ENCODE measurements at places on chromosomes 1 and 21. TPM values are rescaled to one million over a fixed set of nuclear protein-coding genes. Genes with fewer than 3 reads are reported as not detected.

Gene MPC2
- 56.2 TPM for total RNA-seq

Gene NECTIN4
- not detected for total RNA-seq

Gene KCNT2
- 1.2 TPM for total RNA-seq

Gene HLX
- not detected for total RNA-seq

Gene CRYZL1
- 55.7 TPM for total RNA-seq

Gene KIRREL1
- total RNA-seq = 187 TPM

Gene SLC45A3
- 11.0 TPM for total RNA-seq

Gene CR1L
- total RNA-seq = not detected

Gene EXO1
- 37.7 TPM for total RNA-seq

Gene TMIGD3
- total RNA-seq = not detected

Gene PCSK9
- total RNA-seq = 38.9 TPM

Gene CELA2A
- not detected for total RNA-seq

Gene GRIK3
- total RNA-seq = 0.17 TPM

Gene KCNA3
- total RNA-seq = 0.43 TPM

Gene HPCAL4
- not detected for total RNA-seq

Gene B3GALT2
- total RNA-seq = 0.39 TPM

Gene PIK3CD
- 2.1 TPM for total RNA-seq

Gene KCNE2
- total RNA-seq = 0.31 TPM

Gene TMEM240
- total RNA-seq = 6.8 TPM

Gene EIF2D
- total RNA-seq = 32.6 TPM

Gene SOX13
- 11.5 TPM for total RNA-seq

Gene RGS4
- total RNA-seq = 24.2 TPM

Gene DPM3
- 37.4 TPM for total RNA-seq

Gene SLC1A7
- total RNA-seq = not detected

Gene CFHR5
- not detected for total RNA-seq

Gene PALMD
- not detected for total RNA-seq

Gene GPR153
- 8.4 TPM for total RNA-seq

Gene S100A3
- 0.61 TPM for total RNA-seq

Gene FMOD
- total RNA-seq = 0.35 TPM

Gene CACYBP
- total RNA-seq = 310 TPM

Gene HSF2BP
- 3.0 TPM for total RNA-seq

Gene RGS8
- not detected for total RNA-seq

Gene SPRR3
- total RNA-seq = not detected

Gene RUNX3
- 8.6 TPM for total RNA-seq

Gene SLC66A1
- total RNA-seq = 18.3 TPM

Gene KCNK2
- total RNA-seq = not detected

Gene RGS18
- 1.1 TPM for total RNA-seq

Gene NFYC
- 83.0 TPM for total RNA-seq

Gene NOTCH2NLA
- 40.1 TPM for total RNA-seq

Gene NBPF4
- total RNA-seq = not detected

Gene OLFML3
- total RNA-seq = 349 TPM

Gene KIF2C
- 127 TPM for total RNA-seq

Gene TFF1
- total RNA-seq = not detected

Gene HCN3
- 12.2 TPM for total RNA-seq

Gene LORICRIN
- total RNA-seq = not detected

Data from A673 (cell line).